ENCODE measurements at places on chromosomes 2 and 18.

DNA sequence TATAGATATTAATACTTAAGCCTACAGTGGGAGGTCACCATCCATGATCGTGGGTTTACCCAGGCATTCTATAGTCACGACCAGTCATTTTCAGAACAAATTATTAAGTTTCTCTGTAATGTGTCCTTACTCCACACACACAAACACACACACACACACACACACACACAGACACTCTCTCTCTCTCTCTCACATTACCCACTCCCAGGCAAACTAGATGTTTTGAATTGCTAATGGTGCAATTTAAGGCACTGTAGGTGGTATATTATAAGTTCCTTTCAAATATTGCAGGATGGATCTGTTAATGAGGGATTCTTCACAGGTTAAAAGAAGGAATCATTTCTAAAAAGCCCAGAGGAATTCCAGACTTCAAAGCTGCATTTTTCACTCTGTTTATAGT is 657.8 kb downstream of the MBD2 start:
- DNase-seq, result no peak

DNA sequence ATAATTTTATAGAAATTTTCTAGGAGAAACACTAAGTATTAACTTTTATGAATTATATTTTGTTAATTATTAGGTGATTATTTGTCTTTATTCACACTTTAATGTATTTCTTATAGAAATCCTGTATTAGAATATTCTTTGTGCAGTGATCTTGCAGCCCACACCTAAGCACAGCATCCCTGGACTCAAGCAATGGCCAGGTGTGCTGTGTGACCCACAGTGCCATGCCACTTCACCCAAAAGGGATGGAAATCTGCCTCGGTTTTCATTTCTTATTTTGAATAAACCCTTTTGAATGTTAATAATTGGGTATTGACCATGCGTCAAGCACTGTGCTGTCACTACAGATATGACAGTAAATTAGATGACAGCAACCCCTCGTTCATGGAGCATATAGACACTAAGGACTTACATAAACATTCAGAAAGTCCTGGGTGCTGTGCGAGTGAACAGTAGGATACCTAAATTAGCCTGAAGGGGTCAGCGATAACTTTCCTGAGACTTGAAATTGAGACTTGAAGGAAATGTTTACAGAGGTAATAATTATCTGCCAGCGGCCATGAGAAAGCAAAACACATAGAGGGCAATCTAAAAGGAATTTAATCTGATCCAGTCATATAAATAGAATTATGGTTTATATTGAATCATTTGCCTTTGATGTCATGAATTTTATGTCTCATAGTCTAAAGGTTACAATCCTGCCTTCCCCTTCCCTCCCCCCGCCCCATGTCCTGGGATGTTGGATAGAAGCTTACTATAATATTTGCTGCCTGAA is 52.7 kb upstream of the CALCRL start:
- DNase-seq, result peak; percentile 53

- peak; percentile 59 for DNase-seq
Measured at GRCh38 chr18:55849391-55849790, 261.4 kb upstream of the TCF4 start.

- DNase-seq, result no peak
Measured at GRCh38 chr2:38128653-38129052, 52.7 kb upstream of the CYP1B1 start.

DNA sequence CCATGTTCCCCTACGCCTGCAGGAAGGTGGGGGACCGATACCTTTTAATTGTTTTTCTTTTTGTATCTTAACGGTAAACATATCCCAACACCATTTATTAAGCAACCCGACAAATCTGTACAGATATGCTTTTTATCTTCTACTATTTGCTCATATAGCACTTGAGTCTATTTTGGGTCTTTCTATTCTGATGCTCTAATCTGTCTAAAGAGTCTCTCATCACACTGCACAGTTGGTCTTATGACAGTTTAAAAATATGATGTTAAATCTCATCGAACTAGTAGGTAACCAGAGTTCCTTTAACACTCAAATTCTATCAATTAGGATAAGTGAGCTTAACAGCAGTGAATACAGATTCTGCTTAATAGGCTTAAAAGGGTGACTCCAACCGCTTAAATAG is 111.6 kb downstream of the SOCS6 start:
- no peak for DNase-seq
